ENCODE measurements at places on chromosomes 4 and X.
A peak's percentile ranks its signal among the peaks of the same experiment; 100 is the strongest.

DNA sequence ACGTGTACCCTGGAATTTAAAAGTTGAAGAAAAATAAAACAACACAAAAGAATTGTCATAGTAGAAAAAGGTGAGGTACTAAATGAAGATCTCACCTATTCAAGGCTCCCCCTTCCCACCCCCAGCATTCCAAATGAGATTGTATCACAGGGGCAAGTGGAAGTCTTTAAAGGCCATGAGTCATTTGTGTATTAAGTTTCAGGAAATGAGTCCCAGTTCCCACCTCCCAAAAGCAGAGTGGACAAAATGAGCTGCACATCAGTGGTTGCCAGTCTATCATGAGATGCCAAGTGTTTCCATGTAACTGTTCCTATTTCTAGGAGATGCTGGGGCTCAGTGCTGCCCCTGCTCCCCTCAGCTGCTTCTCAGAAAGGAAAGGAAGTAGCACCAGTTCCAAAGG lies 20.1 kb downstream of the ARHGEF9 start:
- DNase-seq, result no peak

- no peak for DNase-seq
These were observed 2.3 kb downstream of the PF4 start for GRCh38 chr4:73979407-73979957.

- DNase-seq, result no peak
These were observed 144.2 kb downstream of the POLA1 start for GRCh38 chrX:24837966-24838365.

DNA sequence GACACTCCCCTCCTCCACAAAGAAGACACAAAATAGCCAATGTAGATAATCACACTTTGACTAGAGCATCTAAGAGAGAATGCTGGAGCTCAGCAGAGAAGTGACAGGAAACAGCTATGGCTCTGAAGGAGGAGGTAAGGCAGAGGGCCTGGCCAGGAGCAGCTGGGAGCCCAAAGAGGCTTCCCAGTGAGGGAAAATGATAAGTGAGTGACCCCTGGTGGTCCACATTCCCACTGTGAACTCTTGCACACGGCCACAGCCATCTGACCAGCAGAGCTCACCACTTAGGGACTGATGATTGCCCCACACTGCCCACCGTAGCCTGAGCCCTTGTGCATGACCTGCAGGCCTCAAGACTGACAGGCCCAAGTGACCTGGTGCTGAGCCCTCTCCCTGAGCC lies 162.7 kb upstream of the GALNTL6 start:
- DNase-seq, result no peak

- no peak for DNase-seq
These were observed 32.1 kb upstream of the HTRA3 start for GRCh38 chr4:8237256-8237989.

- no peak for DNase-seq
These were observed 6.1 kb downstream of the SGCB start for GRCh38 chr4:52032005-52032404.

DNA sequence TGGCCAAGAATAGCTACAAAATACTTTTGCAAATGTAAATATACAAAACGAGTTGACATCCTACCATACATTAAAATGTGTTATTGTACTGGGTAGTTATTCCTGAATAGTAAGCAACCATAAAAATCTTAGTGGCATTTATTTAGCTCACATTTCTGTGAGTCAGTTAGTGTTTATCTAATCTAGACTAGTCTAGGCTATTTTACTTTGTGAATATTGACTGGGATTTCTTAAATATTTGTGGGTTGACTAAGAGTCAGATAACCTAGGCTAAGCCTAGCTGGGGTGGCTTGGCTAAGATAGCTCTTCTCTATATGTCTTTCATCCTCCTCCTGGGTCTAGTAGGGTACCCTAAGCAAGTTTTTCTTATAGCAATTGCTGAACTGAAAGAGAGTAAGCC lies 543.8 kb upstream of the DIAPH2 start:
- DNase-seq, result no peak

DNA sequence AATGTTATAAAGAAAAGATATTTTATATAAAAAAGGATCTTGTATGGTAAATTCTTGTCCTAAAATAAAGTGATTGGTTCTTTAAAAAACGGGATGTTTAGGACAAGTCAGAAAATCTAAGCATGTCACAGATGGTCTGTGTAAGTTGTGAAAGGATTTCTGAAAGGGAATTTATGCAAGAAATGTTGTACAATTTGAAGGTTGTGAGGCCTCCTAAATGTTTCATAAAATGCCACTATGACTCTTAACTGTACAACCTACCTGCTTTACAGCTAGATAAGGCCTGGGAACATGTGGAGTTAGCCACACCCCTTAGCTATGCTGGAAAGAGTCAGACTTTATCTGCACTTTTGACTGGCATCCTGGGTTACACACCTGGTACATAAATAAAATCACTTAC lies 951.5 kb upstream of the POU3F4 start:
- no peak for DNase-seq

GRCh38 chr4:165560941-165561340 lies 182.1 kb downstream of the CPE start:
- DNase-seq, result no peak

- DNase-seq, result no peak
These were observed 532 bp downstream of the ZNF827 start for GRCh38 chr4:145937971-145938611.

- DNase-seq, result no peak
These were observed 201.4 kb downstream of the CCNG2 start for GRCh38 chr4:77358315-77358928.

GRCh38 chr4:83046693-83047473 lies 11.9 kb downstream of the COPS4 start:
- DNase-seq, result no peak

GRCh38 chr4:103091601-103092223 lies 7.9 kb downstream of the BDH2 start:
- DNase-seq, result no peak

- no peak for DNase-seq
These were observed 145.2 kb downstream of the CHRNA9 start for GRCh38 chr4:40480291-40480690.

GRCh38 chr4:165541851-165542459 lies 163.1 kb downstream of the CPE start:
- DNase-seq, result no peak

DNA sequence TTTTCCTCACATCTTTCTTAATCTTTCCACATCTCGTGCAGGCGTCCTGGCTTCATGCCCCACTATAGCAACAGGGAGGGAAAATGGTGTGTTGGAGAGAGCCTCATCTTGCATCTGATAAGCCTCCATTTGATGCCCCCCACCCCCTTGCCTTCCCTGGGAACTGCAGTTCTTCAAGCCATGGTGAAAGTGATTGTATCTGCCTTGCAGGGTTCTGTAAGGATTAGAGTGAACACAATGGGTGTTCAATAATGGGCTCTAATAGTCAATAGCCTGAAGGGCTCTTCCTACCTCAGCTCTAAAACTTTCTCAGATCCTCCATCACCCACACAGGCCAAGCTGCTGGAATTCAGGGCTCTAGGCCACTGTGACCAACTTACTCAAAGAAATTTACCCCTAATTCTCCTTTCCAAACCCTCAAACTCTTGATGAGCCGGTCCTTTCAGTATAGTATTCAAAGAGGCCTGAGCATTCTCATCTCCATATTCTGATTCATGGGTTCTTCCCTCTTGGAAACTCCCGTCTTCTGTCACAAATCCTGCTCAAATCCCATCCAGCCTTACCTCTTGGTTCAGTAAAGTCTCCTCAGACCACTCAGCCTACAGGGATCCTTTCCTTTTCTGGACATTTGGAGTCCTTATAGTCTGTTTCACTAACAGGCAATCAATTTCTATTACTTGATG lies 128.3 kb upstream of the TRIM2 start:
- no peak for DNase-seq

GRCh38 chr4:186587416-186588018 lies 32.1 kb upstream of the MTNR1A start:
- no peak for DNase-seq

- no peak for DNase-seq
These were observed 45.0 kb downstream of the CPZ start for GRCh38 chr4:8637456-8637984.

DNA sequence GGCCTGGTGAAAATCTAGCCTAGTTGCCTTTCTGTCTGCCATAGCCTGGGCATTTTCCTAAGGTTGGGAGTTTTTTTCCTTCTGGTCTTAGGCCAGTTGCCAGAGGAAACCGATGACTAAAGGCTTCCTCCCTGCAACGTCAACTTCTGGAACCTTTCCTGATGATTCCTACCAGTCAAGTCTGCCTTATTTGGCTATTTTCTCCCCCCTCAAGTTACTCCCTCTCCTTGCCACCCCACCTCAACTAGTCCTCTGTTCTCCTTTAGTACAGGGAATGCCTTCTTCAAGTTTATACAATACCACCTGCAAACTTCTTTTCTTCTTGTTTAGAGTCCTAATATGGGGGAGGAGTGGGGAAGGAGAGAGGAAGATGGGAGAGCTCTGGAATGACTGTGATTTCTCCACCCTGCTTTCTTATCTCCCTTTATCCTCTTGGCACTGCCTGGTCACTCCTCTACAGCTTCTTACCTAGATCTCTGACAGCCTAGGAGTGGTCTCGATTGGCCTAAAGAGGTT lies 10.6 kb downstream of the MSN start:
- DNase-seq, result peak; percentile 64

GRCh38 chr4:8853249-8853648 lies 18.4 kb downstream of the HMX1 start:
- no peak for DNase-seq

DNA sequence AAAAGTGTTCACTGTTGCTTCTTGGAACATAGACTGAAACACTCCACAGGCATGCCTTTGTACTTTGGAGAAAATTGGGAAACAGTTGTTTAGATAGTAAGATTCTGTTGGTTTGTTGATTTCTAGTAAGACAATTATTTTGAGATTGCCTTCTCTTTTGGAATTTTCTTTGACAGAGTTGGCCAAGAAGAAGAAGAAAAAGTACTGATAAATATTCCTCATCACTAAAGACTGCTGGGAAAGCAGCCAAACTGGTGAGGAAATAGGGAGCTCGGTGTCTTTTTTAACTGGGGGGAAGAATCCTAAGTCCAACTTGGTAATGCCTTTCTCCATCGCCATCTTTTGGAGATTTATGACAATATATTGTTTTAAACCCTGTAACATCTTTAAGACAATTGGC lies 370.7 kb downstream of the GPAT3 start:
- DNase-seq, result no peak

DNA sequence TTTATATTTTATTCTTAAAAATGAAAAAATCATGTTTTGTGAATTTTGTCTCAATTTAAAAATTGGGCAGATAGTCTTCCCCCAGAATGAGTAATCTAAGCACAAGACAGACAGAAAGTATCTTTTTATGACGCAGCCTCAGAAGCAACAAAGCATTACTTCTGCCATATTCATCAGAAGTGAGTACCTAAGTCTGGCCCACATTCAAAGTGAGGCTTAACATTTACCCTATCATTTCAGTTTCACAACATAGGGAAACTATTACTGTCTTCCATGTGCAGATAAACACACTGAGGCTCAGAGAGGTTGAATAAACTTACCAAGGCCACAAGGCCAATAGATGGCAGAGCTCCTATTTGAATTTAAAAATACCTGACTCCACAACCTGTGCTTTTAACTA lies 4.4 kb upstream of the PRDX4 start:
- DNase-seq, result peak; percentile 34

DNA sequence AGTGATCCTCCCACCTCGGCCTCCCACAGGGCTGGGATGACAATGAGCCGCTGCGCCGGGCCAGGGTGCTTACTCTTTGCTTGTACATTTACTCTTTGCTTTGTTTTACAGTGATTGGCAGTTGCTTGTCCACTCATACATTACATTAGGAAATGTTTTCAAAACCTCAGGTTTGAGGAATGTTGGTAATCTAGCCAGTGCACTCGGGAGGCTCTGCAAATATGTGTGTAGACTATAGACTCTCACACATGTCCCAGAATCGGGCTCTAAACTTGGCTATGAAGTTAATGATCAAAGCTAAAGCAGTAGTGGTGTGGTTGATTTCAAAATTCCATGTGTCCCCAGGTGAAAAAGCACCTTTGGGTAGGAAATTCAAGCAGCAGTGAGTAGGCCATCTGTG lies 20.5 kb downstream of the TRMT44 start:
- no peak for DNase-seq

- DNase-seq, result no peak
These were observed 41.8 kb downstream of the GPC4 start for GRCh38 chrX:133373386-133374079.

- DNase-seq, result no peak
These were observed 110.4 kb upstream of the EDNRA start for GRCh38 chr4:147370473-147370872.

DNA sequence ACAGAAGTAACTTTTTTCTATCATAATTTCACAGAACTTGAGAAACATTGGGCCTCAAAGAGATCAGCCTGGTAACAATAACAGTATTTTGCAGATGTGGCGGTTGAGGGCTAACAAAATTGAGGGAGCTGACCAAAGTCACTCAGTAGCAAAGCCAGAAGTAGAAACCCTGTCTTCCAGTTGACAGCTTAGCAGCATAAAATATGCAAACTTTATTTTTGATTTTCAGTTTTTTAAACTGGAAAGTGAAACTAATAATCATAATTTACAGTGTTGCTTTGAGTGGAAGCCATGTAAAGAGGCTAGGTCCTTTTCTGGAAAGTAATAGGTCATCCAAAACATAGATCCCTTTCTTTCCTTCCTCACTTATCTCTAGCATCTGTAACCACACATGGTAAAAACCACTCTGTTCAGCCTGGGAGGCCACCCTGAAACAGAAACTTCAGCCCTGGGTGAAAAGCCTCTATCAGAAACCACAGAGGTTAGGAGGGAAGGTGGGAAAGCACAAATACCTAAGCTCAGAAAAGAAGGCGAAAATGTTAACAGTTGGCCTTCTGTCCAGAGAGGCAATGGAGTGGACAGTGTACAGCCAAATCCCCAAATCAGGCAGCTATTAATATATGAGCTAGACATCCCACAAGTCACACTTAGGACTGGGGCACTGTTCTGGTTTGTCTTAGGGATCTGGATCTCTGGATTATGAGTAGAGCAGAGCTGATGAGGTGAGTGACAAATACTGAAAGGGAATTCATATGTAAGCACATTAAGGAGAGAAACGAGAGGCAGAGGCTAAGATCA lies 61.1 kb upstream of the ARSJ start:
- DNase-seq, result no peak

GRCh38 chrX:111609206-111609605 lies 71.8 kb upstream of the ALG13 start:
- DNase-seq, result no peak

- peak; percentile 71 for DNase-seq
These were observed 605.9 kb upstream of the DIPK2B start for GRCh38 chrX:45806410-45807121.

- no peak for DNase-seq
These were observed 45.9 kb downstream of the PTCHD1 start for GRCh38 chrX:23380581-23380980.

DNA sequence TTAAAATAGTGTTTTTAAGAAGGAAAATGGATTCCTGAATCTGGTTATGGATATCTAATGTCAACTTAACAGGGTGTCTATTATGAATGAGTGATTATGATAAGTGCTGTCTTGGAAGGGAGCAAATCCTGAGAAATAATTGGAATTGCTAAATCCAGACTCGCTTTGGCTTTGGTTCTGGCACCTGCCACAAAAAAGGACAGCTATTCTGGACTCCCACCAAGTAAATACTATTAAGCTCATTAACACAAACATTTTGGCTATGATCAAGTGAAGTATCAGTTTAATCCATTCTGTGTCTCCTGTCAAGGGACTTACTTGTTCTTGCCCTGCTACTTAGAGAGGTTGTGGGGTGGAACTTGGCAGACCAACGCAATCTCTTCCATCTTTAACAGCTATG lies 403.7 kb downstream of the CENPC start:
- no peak for DNase-seq
